GM12878 (cell line): ENCODE measurements at places on chromosomes 3 and 15.

GRCh38 chr15:63940966-63941620 lies 105.2 kb downstream of the DAPK2 start:
- no peak for DNase-seq

DNA sequence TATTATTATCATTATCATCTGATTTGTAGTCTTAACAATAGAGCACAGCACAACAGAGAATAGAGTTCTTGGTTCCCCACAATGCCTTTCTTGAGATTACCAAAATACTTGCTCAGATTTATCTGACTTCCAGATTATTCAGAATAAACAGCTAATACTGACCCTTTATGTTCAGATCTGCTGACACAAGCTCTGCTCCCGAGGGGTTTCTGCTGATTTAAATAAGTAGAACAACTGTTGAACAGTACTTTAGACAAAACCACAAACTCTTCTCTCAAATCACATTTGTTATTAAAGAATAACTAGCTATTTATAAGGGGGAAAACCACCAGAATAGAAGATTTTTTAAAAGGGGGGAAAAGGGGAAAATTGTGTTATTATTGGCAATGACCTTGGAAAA lies 380.2 kb upstream of the ATP11B start:
- DNase-seq = no peak

- DNase-seq = no peak
Observed at GRCh38 chr3:132346841-132347736, 29.9 kb downstream of the ACP3 start.

DNA sequence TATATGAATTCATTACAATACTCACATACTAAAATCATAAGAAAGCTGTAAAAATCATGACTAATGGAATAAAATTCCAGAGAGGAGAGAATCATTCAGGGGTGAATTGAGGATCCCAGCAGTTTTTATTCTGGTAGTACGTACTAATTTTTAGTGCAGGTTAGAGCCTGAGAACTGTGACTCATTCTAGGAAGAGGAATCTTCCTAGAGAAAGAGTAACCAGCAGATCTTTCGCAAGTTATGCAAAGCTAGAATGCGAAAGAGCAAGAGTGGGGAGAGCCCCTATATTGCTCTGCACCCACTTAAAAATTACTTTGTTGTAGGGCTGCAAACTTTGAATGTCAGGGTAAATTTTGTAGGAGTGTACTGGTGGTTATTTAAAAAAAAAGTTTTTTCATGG lies 303.6 kb upstream of the ARPP21 start:
- DNase-seq = no peak

DNA sequence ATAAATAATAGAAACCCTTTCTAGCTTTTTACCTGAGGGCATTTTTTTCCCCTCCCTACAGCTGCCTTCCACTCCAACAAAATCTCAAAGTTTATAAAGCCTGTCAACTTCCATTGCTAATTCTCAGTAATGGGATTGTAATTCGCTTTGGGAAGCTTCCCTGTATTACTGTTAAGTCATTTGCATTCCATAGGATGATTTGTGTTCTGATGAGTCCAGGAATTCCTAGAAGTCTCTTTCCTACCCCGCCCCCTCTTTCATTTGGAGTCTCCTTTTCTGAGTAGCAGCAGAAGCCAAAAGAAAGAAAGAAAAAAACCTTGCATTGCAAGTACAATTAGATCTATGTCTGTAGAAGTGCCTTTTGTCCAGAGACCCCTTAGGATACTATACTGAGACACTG lies 1033.3 kb downstream of the IGSF11 start:
- no peak for DNase-seq
